Fibroblast of villous mesenchyme (primary cell): ENCODE measurements at places on chromosomes 5 and 9. TPM values are rescaled to one million over a fixed set of nuclear protein-coding genes. Genes with fewer than 3 reads are reported as not detected.
A peak's percentile ranks its signal among the peaks of the same experiment; 100 is the strongest.

DNA sequence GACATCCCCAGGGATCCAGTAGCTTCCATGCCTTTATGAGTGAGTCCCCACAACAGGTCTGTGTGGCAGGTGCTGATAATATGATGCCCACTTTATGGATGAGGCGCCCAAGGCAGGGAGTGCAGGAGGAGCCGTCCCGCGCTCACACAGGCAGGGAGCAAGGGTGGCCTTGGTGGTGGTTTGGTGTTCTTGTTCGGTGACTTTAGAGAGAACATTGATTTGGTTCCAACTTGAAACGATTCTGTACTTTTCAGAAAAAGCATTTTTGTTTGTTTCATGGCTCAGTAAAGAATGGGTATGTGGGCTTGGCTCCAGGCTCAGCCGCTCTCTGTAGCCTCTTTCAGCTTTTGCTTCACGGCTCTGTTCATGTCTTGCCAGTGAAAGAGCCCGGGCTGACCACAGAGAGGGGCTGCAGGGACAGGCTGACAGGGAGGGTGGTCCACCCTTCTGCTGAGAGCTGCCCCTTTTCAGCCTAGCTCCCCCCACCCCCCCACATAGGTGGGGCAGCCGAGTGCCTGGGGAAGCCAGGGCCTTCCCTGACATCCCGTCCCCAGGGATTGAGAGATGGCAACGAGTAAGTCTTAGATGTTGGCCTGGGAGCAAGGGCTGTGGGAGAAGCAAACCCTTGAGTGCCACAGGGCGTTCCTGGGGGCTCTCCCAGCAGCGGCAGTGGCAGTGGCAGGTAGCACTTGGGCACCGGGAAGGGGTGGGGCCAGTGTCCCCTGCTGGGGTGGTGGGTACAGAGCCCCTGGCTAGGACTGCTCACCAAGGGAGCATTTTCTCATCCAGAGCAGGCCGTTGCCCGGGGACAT, 28.0 kb downstream of the NCS1 start:
- DNase-seq, result no peak

DNA sequence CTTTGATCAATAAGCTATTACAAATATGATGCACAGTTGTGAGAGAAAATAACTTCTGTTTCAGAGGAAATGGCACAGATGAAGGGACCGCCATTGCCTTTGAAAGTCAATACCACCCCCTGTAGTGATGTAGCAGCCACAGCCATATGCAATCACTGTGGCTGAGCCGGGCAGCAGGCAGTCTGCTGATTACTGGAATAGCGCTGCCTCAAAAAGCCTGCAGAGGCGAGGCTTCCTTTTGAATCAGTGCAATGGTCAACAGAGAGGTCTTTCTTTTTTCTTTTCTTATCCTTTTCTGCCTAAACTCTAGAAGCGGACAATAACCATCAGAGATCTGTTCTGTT, 265.1 kb upstream of the TAS2R1 start:
- no peak for DNase-seq

DNA sequence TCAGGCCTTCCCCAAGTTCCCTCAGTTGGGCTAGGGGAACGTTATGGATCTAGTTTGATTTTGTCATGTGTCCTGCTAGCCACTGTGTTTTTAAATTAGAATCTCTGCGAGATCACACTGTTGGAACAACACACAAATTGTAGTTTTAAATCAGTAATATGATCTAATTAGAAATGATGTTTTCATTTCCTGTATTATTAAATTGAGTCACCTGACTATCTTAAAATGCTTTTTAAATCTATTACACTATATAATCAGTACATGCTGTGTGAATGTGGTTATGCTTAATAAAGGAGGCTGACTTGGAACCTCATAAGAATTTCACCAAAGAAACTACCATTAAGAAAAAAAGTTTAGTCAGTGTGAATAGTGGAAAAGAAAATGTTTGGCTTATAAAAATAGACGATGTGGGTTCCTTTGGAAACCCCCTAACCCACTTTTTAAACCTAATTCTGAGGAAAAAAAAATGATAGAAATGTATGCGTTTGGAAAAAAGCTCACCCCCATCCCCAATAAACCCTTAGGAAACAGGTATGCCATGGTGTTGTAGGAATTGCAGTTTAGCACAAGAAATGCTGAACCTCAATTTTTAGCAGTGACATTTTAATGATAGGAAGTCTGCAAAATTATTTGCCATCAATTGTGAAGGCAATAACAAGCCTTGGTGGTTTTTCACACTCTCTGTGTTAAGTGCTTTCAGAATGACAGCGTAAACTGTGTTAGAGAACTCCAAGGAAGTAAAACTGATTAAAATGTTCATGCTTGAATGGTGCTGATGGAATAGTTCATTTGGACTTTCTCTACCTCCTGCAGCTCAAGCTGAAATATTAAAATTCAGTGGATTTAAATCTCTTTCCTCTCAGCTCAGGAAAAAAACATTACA, 59.0 kb downstream of the TLE4 start:
- no peak for DNase-seq

DNA sequence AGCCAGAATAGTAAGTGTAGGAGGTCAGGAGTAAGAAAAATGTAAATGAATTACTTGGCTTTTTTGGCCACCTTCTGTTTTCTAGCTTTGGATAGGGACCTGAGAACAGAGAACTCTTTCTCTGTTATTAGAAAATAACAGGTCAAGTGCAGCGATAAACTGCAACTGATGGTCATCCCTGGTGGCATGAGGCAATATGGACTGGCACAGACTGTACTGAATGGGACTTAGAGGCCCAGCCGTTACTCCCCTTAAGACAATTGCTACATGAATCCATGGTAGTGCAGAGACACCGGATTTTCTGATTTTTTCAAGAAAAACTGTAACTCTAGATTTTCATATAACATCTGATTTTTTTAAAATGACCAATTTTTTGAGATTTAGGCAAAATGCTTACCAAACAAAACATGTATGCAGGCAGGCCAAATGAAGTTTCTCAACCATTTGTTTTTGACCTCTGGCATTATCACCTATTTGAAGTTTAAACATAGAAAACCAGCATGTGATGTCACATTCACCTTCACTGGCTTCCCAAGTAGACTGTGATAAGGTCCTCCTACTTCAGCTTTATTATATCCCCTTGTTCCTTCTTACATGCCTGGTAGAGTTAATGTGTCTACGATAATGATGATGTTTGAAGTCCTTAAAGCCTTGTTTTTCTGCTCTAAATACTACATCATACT, 262.6 kb downstream of the KCTD16 start:
- no peak for DNase-seq

DNA sequence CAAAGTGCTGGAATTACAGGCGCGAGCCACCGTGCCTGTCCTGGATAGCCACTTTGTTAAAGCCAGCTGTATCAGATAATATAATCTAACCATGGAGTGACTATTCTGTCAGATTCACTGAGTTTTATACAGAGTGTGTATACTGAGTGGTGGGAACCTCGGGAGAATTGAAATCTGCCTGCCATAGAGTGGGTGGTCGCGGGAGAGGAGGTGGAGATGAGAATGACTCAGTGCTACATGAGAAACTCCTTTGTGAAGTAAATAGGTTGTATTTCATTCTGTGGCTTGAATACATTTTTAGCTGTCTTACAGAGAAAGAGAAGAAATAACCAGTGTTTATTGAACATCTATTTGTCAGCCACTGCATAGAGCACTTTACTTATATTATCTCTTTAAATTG, 26.4 kb downstream of the ATP6V0E1 start:
- no peak for DNase-seq

DNA sequence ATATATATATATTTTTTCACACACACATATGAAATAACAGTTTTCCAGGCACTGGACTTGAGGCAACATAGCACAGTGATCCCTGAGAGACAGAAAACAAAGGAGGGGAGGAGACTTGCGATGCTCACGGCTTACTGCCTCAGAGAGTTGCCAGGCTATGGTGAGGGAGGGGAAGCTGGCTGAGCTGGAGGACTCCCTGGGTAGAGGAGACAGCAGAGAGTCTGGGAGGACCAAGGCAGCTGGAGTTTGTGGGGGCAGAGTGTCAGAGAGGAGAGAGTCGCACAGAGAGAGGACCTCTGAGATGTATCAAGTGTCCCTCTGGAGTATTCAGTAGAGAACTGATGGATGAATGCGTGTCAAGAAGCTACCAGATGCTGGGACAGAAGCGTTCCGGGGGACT, 23.1 kb upstream of the QSOX2 start:
- DNase-seq, result no peak

DNA sequence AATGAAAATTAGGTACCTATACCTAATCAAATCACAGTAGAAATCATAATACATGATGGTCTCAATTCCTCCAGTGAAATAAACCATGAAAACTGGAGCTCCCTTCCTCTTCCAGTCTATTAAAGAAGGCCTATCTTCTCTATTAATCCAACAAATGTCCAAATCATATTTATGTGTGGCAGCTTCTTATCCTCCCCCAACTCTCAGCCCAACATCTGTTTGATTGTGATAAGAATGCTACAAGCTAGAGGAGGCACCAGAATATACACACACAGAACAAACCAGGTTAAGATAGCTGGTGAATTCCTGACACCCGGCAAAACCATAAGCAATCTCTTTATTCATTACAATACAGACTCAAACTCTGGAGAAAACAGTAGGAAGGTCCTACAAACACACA, 110.8 kb downstream of the FBXL17 start:
- no peak for DNase-seq

DNA sequence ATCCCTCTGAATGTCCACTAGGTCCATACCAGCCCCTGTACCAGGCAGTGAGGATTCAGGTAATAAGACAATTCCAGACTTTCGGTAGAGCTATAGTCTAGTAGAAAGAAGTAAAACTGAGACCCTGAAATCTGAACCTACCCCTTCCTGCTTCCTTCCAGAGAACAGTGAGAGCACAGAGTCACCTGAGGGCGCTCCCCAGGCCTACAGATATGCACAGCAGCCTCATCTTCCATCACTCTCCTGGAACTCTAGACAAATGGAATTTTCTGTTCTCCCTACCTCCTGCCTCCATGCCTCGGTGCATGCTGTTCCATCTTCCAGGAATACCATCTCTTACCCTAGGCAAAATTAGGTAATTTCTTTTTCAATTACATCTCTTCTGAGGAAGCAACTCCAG, 3.1 kb upstream of the GNA14 start:
- no peak for DNase-seq

DNA sequence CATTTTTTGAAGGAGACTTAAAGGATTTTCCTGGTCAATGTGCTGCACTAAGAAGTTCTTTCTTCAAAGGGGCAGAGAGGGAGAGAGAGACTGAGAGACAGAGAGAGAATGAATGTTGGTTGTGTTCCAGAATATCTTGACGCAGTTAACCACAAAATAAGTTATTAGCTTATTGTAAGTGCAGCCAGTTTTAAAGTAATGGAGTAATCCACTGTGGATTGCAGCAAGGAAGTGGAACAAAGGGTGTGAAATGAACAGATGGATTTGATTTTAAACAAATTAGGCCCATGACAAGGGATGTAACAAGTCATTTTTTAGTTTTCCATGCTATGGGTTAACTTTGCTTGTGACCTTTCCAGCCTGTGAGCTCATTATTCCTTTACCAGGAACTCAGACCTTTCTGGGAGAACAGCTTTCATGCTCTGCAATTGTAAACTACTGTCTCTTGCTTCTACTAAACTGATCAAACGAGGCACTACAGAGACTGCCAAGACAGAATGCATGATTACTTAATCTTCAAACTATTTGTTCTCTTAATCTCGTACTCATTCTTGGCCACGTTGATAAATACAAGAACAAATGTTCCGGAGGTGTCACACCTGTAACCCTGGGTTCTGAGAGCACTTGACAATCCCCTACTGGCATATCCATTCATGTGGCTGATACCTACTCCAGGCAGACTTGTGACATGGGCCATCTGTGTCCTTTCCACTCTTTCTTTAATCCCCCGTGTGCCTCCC, 131.1 kb downstream of the TLE1 start:
- peak; percentile 89 for DNase-seq

DNA sequence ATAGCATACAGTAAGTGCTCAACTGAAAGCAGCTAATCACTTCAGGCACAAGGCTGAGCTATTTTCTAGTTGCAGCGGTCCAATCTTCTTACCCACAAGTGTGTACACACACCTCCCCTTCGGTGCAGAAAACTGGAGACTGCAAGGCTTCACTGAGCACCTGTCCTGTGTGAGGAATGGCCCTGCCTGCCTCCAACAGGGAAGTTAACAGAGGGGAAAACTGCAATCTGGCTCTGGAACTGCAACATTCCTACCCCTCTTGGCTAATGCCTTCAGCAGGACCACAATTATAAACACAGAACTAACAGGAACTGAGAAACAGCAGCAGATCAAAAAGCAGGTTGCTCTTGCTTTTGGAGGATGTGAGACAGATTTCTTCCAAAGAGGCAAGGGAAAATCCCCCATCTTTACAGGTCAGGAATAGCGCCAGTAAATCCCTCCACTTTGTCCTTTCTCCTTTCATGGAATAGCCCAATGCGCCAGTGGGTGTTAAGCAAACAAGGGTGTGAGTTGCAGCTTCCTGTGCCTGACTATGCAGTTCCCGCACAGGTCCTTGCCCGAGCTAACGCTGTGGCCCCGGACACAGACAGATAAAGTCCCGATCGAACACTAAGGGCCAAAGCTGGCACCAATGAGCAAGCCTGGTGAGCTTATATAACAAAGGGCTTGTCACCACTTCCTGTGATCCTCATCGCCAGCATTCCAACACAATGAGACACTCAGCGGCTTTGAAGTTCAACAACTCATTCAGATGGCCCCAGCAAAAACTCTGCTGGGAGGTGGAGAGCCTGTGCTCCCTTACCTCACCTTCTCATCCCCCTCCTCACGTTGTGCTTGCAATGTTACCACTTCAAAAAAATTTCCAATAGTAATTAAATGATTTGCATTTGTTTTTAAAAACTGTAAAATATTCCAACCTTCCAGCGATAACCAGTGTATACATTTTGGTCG, 21.5 kb downstream of the SHB start:
- DNase-seq, result peak; percentile 78

GRCh38 chr9:73906671-73907070, 590.5 kb upstream of the RORB start:
- DNase-seq, result peak; percentile 2

- peak; percentile 47 for DNase-seq
Observed at GRCh38 chr9:88258601-88259000, 120.3 kb upstream of the SPATA31C2 start.

DNA sequence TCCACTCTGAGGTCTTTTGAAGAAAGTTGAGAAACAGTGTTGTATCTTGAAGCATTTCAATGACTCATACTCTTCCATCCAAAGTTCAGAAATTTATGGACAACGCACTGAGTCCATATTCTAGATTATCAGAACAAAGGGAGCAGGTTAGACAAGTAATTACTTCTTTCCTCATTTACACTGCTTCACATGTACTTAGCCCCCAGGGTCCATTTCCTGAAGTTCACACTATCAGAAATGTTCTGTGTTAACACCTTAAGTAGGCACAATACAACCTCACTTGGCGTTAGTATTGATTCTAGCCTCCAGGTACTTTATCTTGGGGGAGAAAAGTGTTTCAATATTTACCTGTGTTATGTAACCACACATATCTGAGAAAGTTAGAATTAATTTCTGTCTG, 487.9 kb upstream of the DMAC1 start:
- no peak for DNase-seq

- DNase-seq, result peak; percentile 18
Observed at GRCh38 chr5:6419340-6419852, 29.3 kb upstream of the UBE2QL1 start.

GRCh38 chr5:123391009-123391408, 32.2 kb downstream of the CEP120 start:
- DNase-seq, result no peak

- DNase-seq, result peak; percentile 43
Observed at GRCh38 chr5:71482132-71482531, 26.7 kb downstream of the BDP1 start.

Gene IPPK
- total RNA-seq, result 10.4 and 10.6 TPM in 2 replicates

Gene SMIM32
- not detected in 2 replicates for total RNA-seq

Gene DAP
- 43.2 TPM in 2 replicates for total RNA-seq

Gene RANBP17
- 28.0 and 33.7 TPM in 2 replicates for total RNA-seq

Gene SMIM33
- not detected in 2 replicates for total RNA-seq

Gene LCN1
- not detected in 2 replicates for total RNA-seq

Gene SPINK1
- total RNA-seq, result 0.32 TPM in 1 of 2 replicates, not detected in the other

Gene MLANA
- not detected in 2 replicates for total RNA-seq

Gene ST8SIA4
- total RNA-seq, result 3.5 and 4.8 TPM in 2 replicates
